ENCODE measurements at places on chromosomes 1 and 21.

- DNase-seq = no peak
These were observed 16.2 kb downstream of the AZIN2 start for GRCh38 chr1:33097137-33097611.

GRCh38 chr21:26840912-26841311 lies 4.3 kb downstream of the ADAMTS1 start:
- DNase-seq = no peak

DNA sequence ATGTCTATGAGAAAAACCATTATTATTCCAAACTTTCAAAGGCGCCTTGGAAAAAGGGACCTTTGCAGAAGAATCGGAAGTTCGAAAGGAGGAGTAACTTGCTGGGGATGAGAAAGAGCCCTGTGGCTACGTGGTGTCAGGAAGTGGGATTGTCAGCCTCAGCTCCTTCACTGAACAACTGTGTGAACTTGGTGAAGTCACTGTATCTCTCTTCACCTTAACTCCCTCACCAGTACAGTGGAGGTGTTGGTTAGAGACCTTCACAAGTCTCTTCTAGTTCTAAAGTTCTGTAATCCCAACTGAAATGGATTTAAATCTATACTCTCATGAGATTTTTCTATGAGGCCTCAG lies 285.6 kb downstream of the CACNA1E start:
- DNase-seq = no peak

GRCh38 chr1:203776636-203777035 lies 11.7 kb downstream of the LAX1 start:
- no peak for DNase-seq

GRCh38 chr1:213376862-213377372 lies 325.9 kb downstream of the RPS6KC1 start:
- DNase-seq = no peak
